ENCODE measurements at places on chromosomes 6 and 20.

DNA sequence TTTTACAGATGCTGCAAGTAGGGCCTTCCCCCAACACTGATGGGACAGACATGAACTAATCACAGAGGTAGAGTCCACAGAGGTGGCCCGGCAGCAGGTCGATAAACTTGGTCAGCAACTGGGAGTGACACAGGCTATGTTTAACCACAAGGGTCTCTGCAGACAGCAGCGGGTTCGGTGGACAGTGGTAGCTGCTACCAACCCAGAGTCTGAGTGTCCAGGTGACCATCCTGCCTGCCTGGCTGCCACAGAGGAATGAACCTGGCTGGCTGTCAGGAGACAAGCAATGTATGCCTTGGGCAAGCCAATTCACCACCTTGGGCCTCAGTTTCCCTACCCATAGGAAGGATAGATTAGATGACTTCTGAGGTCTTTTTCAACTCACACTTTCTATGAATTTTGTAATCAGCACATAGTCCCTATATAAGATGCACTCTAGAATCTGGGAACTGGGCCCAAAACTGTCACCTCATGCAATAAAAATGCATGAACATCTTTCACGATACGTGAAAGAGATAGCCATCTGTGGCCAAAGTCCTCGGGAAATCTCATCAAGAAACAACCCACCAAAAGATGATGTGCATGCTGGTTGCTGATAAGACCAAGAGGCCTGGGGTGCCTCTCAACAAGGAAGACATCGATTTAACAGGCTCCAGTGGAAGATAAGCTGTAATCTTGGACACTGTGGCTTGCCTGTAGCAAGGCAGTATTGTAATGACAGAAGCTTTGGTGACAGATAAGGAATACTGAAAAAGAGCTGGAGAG lies 30.5 kb downstream of the MDGA1 start:
- DNase-seq: no peak

GRCh38 chr6:138945354-138945753 lies 42.7 kb downstream of the REPS1 start:
- no peak for DNase-seq

DNA sequence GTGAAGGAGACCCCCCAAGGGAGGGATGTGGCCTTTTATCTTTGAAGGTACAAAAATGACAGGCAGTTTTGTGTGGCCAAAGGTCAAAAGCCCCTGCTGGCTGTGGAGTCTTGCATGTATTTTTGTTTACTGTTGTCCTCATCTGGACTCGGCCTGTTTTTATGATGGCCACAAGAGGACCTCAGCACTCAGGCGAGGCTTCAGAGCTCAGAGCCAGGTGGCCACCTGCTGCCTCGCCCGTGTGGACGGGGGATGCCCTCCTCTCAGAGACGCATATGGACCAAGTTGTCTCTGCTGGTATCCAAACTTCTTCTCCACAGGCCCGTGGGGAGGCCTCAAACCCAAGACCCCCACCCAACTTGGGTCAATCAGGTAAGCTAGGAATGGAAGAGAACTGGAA lies 118.2 kb downstream of the DACT2 start:
- no peak for DNase-seq

DNA sequence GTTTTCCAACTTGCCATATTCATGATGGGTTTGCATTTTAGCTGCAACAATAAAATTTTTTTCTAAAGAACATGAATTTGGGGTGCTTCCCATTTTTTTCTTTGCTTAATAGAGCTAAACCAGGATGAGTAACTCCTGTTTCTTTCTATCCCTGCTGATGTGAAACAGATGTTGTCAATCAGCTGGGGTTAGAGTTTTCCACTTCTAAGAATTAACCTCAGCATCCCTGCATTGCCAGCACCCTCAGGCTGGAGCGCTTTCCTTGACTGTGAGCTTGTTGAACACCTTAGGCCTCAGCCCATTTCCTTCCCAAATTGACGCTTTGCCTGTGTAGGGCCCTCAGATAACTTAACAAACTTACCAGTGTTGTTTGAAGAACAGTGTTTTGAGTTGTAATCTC lies 74.5 kb downstream of the PTPN1 start:
- DNase-seq: no peak

- DNase-seq: no peak
Observed at GRCh38 chr6:163298079-163298830, 116.3 kb upstream of the QKI start.

GRCh38 chr20:46085179-46085851 lies 4.4 kb downstream of the NCOA5 start:
- no peak for DNase-seq

GRCh38 chr20:6566821-6567220 lies 200.7 kb upstream of the BMP2 start:
- no peak for DNase-seq

DNA sequence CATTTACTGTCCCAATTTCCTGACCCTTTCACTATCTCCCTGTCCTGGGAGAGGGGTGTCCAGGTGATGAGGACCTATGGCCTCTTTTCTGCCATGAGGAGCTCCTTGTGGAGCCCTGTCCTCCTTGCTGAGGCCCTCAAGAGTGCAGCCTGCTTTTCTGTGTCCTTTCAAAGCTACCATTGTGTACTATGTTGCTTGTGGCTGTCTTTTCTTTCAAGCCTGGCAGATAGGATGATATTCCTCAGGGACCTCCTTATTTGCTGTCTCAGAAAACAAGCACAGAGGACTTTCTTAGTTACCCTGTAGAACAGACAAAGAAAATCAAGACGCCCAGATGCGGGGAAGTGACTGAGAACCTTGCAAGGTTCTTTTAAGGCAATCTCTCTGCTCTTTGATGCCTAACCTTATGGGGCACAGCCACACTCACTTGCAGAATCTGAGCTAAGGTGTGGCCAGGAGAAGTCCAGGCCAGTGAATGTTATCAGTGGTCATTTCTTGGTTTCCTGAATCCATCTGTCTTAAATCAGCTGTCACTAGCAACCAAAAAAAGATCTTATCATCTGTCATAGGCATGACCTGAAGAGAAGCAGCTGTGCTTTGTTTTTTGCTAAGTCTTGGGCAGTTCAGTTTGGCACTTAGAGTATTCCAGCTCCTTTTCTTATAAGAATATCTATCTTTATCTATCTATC lies 17.2 kb downstream of the CARMIL1 start:
- no peak for DNase-seq

GRCh38 chr6:163460307-163460782 lies 45.8 kb downstream of the QKI start:
- no peak for DNase-seq

- DNase-seq: no peak
Observed at GRCh38 chr6:155528982-155529453, 73.4 kb upstream of the NOX3 start.

DNA sequence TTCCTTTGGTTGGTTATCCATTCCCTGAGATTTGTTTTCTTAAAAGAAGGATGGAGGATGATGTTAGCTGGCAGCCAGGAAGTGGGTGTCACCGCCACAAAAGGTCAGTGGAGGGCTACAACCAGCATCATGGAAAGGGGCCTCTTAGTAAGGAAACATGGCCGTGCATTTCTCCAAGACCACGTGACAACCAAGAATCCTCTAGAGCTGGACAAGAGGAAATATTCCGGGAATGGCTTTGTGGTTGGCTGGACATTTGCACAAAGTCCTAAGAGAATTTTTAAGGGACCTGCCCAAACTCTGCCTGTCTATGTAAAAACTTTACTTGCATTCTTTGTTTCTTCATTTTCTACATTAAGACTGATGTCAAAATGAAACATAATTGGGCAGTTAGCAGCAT lies 399.9 kb upstream of the MARCKS start:
- no peak for DNase-seq

GRCh38 chr6:53611889-53612288 lies 53.7 kb downstream of the KLHL31 start:
- no peak for DNase-seq

DNA sequence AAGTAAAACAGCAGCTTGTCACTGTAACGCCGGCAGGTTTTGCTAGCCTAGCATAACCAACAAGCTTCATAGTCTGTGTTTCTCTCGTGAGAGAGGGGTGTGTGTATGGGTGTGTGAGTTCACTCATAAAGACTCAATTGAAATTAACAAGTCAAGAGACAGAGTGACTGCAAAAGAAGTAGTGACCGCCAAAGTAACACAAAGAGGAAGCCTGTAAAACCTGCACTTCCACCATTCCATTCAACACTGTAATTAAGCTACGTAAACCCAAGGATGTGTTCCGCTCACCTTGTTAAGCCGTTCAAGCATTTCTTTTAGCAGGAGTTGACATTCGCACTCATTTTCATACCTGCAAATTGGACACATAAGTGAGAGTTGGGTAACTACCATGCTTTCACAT lies 6.6 kb downstream of the BFSP1 start:
- no peak for DNase-seq

GRCh38 chr6:157460182-157460999 lies 79.4 kb downstream of the ZDHHC14 start:
- no peak for DNase-seq

- DNase-seq: no peak
Observed at GRCh38 chr6:11277275-11278206, 45.1 kb upstream of the NEDD9 start.

- DNase-seq: no peak
Observed at GRCh38 chr6:74871757-74872156, 334.1 kb downstream of the COL12A1 start.

- no peak for DNase-seq
Observed at GRCh38 chr6:156167016-156167624, 610.1 kb upstream of the ARID1B start.

- no peak for DNase-seq
Observed at GRCh38 chr6:82363428-82364086, at the start of gene TPBG. TSS of gene TPBG (plus strand) at chr6:82363817. CDS start at chr6:82364962, 1,145 bp downstream.

GRCh38 chr6:55825402-55826051 lies 49.9 kb downstream of the BMP5 start:
- no peak for DNase-seq

- DNase-seq: no peak
Observed at GRCh38 chr6:134060491-134061106, 8.2 kb upstream of the SLC2A12 start.

GRCh38 chr6:27254566-27254965 lies 7.1 kb downstream of the PRSS16 start:
- DNase-seq: no peak

- no peak for DNase-seq
Observed at GRCh38 chr20:4898282-4899244, 102.7 kb downstream of the SLC23A2 start.

GRCh38 chr6:100426241-100426640 lies 38.5 kb downstream of the SIM1 start:
- no peak for DNase-seq

DNA sequence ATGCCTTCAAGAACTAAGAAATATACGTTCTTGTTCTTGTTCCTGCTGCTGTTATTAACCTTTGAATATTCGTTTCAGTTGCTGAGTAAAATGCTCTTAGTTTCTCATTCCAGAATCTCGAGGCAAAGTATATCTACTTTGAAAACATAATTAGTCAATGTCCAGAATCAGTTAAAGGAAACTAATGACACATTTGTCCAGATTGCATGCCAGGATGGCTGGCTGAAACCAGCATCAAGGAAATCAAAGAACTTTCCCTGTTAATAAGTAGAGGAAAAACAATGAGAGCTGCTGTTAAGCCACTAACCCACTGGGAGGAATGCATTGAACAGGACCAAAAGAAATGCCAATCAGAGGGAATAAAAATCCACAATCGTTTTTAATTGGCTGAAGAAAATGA lies 196.9 kb downstream of the ALDH8A1 start:
- no peak for DNase-seq

DNA sequence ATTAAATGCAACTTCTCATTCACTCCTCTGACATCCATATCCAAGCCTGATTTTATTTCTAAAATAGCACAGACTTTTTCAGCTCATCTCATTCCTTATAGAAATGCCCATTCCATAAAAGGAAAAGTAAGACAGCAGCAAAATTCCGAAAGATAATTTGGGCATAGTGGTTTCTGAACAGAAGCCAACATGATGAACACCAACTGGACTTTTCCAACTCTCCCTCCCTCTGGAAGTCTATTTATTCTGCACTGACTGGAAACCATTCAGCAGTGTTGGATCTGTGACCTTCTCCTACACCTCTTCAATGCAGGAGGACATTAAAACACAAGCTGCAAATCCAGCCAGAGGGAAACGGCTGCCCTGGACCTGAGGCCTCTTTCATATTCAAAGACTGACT lies 306.2 kb upstream of the NT5E start:
- DNase-seq: no peak

DNA sequence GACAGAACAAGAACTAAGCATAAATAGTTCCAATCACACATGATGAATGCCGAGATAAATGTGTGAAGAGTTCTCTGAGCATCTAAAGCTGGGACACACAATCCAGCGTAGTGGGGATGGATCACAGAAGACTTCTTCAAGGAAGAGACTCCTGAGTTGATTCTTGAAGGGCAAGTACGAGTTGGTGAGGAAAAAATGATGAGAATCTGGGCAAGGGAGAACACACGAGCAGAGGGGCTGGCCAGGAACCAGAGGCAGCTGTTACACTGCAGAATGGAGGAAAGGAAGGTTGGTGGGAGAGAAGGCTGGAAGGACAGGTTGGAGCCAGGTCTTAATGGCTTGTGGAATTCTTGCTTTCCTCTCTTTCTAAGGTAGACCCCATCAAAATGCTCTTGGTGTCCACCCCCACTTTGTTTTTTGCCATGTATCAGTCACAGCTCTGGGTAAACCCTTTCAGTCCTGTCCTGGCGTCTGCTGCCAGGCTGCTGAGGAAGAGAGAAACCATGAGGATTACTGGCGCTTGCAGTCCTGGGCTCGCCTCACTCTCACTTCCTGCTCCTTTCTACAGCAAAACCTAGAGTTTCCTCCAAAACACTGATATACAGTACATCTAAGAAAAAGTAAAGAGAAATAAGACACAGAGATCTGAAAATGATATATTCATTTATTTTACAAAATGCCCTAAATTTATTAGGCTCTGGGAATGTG lies 127.6 kb upstream of the FAM184A start:
- no peak for DNase-seq

DNA sequence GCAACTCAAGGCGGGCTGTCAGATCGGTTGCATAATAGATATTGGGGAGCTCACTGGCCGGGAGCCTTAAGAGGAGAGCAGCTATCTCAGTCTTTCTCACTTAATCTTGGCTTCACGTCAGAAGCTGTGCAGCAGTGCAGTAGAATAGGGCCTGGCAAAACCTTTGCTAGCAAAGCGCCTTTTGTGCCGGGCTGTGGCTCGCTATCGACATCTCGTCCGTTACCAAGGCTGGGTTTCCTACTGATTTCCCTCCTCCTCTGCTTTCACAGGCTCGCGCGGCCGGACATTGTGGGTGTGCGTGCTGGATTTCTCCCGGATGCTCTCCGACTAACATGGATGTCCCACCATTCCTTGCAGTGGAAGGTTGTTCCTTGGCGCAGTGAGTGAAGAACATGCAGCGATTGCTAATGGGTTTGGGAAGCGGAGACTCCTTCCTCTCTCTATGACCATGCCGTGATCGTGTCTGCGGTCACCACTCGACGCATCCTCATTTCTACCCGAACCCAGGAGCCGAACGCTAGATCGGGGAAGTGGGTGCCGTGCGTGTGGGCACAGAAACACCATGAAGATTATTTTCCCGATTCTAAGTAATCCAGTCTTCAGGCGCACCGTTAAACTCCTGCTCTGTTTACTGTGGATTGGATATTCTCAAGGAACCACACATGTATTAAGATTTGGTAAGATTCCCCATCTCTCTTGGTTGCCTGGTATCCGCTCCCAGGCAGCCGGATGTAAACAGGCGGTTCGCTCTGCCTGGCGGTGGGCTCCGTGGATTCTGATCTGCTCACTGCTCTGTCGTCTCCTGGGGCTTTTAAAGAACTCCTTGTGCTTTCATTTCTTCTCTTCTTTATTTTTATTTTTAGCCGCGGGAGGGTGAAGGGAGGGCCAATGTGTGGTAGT lies 5.5 kb downstream of the GRIK2 start:
- DNase-seq: no peak

Measured in activated CD4-positive, alpha-beta T cell treated with anti-CD3 and anti-CD28 coated beads for 1 hour (primary cell).